ENCODE measurements at places on chromosomes 6 and 20. TPM values are rescaled to one million over a fixed set of nuclear protein-coding genes. Genes with fewer than 3 reads are reported as not detected.

The OLIG3 gene
- total RNA-seq = not detected

The BMP6 gene
- 5.3 TPM for total RNA-seq

The GSTA5 gene
- not detected for total RNA-seq

The SRSF12 gene
- total RNA-seq = 1.1 TPM

The GPR63 gene
- 1.8 TPM for total RNA-seq

The CTAGE9 gene
- total RNA-seq = not detected

The ZFP57 gene
- not detected for total RNA-seq

The ZC2HC1B gene
- not detected for total RNA-seq

The MACROD2 gene
- total RNA-seq = 9.3 TPM

DNA sequence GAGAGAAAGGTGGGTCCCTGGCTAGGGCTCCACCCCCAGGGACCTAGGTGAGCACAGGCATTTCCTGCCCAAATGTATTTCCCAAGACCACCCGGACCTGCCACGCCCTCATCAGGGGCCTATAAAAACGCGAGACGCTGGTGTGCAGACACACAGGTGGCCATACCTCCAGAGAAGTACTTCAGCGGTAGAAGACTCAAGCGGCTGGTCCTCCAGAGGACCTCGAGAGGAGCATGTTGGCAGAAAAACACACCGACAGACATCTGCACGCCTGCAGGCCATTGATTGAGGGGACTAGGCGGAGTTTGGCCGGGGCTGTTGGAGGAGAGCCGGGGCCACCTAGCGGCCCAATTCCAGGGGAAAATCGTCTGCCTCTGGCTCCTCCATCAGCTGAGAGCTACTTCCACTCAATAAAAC, 695.8 kb upstream of the MMS22L start:
- no peak for DNase-seq

DNA sequence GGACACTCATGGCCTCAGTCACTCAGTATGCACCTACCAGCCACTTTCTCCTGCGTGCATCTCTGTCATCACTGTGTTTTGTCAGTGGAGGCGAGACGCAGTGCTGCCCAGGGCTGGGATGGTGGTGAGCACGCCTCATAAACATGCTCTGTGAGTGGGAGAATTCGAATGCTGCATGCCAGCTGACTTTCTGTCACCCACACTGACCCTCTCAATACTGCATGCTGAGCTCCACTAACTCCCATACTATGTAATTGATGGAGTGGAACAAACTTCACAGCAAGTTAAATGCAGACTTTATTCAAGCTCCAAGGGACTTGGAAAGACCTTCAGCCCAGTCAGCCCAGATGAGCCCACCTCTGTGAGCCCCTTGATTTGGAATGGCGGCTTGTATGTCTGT, 22.7 kb upstream of the GGTLC1 start:
- DNase-seq = no peak

DNA sequence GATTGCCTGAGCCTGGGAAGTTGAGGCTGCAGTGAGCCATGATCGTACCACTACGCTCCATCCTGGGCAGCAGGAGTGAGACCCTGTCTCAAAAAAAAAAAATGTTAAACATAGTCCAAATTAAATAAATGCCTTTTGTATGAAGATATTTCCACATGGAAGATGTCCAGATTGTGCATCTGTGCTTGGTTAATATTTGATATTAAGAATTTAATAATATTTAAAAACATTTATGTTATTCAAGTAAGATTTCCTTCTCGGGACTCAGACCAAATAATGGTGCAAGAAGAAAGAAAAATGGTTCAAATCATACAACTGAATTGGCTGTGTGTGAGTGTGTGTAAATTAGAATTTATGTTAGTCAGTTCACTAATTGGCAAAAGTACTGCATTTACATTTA, 202.5 kb downstream of the TBC1D7 start:
- DNase-seq = no peak

DNA sequence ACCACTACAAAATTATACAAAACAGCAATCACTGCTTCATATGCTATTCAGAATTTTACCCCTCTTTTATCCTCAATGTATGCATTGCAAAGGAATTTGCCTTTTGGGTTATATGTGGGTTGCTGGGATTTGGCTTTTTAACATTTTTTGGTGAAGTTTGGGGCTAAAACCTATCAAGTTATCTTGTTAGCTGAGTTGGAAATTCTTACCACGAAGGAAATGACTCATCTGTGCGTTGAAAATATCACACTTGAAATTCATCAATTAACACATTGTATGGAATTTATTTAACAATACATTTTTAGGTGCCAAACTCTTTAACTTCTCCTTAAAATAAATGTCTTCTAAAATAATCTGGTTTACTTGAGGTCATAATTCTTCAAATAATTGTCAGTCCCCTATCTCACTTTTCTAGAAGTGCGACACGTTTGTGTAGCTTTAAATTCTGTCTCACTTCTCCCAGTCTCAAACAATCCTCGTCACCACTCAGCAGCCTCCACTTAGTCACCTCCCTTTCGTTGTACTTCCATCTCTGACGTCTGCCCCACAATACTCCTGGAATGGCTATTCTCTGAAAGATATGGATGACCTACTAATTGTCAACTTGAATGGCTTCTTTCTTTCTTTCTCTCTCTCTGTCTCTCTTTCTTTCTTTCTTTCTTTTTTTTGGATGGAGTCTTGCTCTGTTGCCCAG, 88.5 kb downstream of the PHACTR1 start:
- no peak for DNase-seq

DNA sequence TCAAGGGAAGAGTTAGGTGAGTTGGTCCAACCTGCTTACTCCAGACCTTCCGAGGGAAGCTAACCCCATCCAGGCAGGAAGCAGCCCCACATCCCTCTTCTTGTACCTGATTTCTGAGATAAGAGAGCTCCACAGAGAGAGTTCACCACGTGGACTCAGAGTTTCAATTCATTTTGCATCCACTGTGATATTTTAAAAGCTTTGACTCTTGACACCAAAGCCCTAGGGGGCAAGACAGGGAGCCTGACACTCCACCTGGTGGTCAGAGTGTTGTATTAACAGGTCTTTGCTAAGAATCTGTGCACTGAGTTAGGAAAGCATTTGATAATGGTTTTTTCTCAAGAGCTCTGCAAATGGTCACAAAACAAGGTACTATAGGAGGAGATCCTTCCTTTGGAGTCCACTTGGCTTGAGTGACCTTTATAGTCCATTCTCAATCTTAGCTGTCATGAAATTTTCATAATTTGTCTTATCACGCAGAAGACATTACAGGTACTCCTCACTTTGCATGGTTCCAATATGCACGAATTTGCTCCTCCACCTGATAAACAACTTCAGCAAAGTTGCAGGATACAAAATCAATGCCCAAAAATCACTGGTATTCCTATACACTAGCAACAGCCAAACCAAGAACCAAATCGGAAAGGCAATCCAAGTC, 56.2 kb upstream of the RIPOR2 start:
- DNase-seq = no peak

DNA sequence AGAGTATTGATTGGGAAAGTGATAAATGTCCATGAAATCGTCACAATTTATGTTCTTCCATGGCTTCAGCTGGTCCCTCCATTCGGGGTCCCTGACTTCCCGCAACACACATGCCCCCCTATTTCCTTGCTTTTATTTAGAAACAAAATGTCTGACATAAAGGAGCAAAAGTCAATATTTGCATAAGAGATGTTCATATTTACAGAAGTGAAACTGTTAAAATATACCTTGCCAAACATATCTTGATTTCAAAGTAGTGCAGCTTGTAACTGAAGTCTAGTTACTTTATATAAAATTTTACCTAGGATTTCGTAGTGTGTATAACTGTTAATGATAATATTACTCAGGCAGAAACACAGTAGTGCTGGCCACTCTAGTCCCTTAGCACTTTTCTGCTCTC, 548.9 kb upstream of the ADGRB3 start:
- DNase-seq = no peak

- no peak for DNase-seq
Observed at GRCh38 chr20:10635476-10636208, 38.2 kb downstream of the JAG1 start.

DNA sequence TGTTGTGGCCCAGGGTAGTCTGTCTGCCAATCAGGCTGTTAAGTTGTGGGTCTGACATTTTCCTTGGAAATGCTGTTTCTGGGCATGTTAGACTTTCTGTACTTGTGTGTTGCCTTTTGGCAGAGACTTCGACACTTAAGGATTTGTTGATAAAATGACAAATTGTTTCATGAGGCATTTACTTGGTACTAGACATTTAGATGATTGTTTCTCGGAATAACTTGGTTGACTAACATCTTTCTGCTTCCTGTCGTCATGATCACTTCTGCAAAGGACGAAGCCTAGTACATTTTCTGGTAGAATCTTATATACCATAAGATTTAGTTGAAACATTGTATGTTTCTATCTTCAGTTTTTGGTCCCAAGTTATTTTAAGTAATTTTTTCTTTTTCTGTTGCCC, 34.1 kb downstream of the UTRN start:
- DNase-seq = no peak

DNA sequence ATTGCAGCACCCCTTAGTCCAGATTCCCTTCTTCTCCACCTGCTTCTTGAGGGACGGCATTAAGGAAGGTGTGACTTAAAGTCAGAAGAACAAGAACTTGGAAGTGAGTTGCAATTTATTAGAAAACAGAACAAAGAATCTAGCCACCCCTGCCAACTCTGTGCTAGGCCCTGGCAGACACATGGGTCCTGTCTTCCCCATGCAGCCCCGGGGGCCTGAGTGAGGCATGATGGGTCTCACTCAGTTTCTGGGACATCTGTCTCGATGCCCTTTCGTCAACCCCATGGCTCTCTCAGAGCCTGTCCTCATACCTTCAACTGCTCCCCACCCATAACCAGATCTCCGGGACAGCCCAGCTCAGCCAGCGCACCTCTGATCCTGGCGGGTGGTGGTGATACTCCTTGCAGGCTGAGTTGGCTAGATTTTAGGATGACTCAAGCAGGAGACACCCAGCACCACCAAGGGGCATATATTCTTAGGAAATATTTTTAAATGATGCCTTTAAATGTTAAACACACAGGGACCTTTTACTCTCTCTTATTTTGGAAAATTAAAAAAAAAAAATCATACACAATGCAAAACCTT, 143.2 kb upstream of the RNF24 start:
- DNase-seq = no peak

- no peak for DNase-seq
Observed at GRCh38 chr6:123925350-123925749, 121.7 kb downstream of the NKAIN2 start.

GRCh38 chr20:10540636-10541493, 105.8 kb downstream of the SLX4IP start:
- DNase-seq = no peak

- DNase-seq = no peak
Observed at GRCh38 chr20:41609474-41609873, 8.7 kb downstream of the CHD6 start.

DNA sequence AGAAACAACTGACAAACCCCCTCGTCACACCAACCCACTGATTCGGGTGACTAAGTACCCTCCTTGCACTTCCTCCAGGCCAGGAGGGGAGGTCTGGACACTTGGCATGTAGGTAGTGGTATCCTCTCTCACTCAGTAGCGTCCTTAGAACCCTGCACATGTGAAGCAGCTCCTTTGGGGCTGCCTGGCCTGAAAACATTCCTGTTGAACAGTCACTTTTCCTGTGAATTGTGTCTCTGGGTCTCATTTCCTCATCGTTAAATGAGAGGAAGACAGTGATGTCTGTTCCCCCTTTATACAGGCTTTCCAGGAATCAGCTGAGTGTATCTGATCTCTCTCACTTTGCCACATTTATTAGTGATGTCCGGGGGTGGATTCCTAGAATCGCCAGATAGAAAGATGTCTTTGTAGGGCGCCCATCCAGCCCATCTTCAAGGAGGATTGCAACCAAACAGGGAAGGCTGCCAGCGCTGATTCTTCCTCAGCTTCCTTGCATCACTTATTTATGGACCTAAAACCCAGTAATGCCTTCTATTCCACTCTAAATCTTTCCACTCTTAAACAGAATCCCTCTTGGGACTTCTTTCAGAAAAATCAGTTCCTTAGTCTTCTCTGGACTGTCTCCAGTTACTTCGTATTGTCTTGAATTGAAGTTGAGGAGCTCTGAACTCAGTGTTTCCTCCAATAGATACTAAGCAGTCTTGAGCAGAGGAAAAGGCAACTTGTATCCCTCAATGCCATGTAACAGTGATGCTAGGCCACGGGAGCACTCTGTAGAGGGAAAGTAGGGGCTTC, 9.4 kb upstream of the POPDC3 start:
- DNase-seq = no peak

GRCh38 chr6:142406131-142406530, 104.3 kb downstream of the ADGRG6 start:
- DNase-seq = no peak

DNA sequence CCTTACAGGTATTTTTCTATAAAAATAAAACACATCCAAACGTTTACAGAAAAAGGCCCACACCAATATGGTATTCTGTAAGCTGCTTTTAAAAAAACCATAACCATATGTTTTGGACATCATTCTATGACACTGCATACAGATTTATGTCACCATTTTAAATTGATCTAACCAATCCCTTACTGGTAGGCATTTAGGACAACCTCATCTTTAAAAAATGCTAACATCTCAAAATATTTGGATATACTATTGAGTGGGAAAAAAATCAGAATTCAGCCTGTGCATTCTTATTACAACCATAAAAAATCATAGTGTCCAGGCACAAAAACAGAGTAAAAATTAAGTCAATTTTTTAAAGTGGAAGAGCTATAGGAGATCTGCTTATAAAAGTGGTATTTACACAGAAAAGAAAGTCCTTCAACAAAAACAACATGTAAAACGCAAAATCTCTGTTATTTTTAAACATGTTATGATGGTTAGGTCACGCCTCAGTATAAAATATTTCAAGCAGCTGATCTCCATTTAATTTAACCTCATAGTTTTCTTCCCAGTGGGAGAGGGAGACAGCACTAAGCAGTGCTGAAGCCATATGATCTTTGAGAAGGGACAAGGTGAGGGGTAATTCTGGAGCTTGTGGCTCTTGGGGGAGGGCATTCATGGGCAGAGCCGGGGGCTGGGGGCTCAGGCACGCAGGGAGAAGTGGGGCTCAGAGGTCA, 21.2 kb downstream of the TRAM2 start:
- no peak for DNase-seq

DNA sequence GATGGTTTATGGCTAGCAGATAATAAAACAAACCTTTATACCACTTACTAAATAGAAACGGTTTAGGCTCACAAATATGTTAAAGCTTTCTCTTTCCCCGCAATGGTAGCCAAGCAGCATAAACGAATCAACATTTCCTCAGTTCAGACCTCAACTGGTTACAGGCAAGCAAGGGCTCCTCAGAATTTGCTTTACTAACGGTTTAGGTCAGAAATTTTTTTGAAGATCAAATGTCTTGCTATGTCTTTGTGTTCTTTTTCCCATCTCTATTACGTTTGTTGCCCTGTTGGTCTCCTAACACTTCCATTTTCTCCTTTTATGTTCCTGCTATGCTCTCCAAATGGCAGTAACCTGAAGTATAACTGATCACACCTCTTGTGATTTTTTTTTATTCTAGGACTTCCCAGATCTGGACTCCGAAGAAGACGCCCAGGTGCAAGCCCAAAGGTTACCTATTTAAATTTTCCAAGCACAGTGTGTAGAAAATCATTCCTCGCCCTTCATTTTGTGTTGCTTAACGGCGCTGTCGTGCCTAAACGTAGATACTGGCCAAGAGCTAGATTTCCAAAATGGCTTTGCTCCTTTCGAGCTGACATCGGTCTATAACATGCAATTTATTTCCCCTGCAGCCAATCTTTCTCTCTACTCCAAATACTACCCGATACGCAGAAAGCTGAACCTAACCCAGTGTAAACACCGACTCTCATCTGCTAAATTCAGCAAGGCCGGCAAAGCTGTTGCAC, 717 bp upstream of the ASF1A start:
- no peak for DNase-seq
